Dermis lymphatic vessel endothelial cell (primary cell): ENCODE measurements at places on chromosomes 1 and 21. TPM values are rescaled to one million over a fixed set of nuclear protein-coding genes. Genes with fewer than 3 reads are reported as not detected.

Gene CEP170
- total RNA-seq: 83.2 and 95.7 TPM in 2 replicates

Gene E2F2
- total RNA-seq: 0.33 and 0.43 TPM in 2 replicates

Gene NBPF20
- total RNA-seq: 2.1 and 2.9 TPM in 2 replicates

Gene OR14K1
- 0.11 TPM in 1 of 2 replicates, not detected in the other for total RNA-seq

Gene ADCY10
- total RNA-seq: 0.11 TPM in 1 of 2 replicates, not detected in the other

Gene OR10J1
- total RNA-seq: not detected in 2 replicates

Gene RGS8
- total RNA-seq: under 0.01 TPM in 1 of 2 replicates, not detected in the other

Gene AXDND1
- 0.17 and 0.22 TPM in 2 replicates for total RNA-seq

Gene SRM
- 5.4 and 7.4 TPM in 2 replicates for total RNA-seq

Gene SPATA17
- 0.09 TPM in 1 of 2 replicates, not detected in the other for total RNA-seq

Gene LAMC2
- total RNA-seq: 0.09 and 1.5 TPM in 2 replicates

Gene TNFRSF9
- under 0.01 and 0.11 TPM in 2 replicates for total RNA-seq

Gene CFHR3
- total RNA-seq: not detected in 2 replicates

Gene GCSAML
- 0.11 TPM in 1 of 2 replicates, not detected in the other for total RNA-seq

Gene UTS2
- total RNA-seq: 0.33 TPM in 1 of 2 replicates, not detected in the other

Gene S100A8
- not detected in 2 replicates for total RNA-seq

Gene MIXL1
- 0.11 TPM in 1 of 2 replicates, not detected in the other for total RNA-seq

Gene METTL13
- total RNA-seq: 19.2 and 26.0 TPM in 2 replicates

Gene CYB5RL
- 3.9 and 5.3 TPM in 2 replicates for total RNA-seq

Gene FAM72C
- 0.33 and 0.34 TPM in 2 replicates for total RNA-seq
